Activated CD4-positive, alpha-beta T cell treated with anti-CD3 and anti-CD28 coated beads, Interleukin-2, amount 10 ng/mL, durations not matched to agents 24 days and 14 days (primary cell): ENCODE measurements at places on chromosomes 6 and 20. TPM values are rescaled to one million over a fixed set of nuclear protein-coding genes. Genes with fewer than 3 reads are reported as not detected.

DNA sequence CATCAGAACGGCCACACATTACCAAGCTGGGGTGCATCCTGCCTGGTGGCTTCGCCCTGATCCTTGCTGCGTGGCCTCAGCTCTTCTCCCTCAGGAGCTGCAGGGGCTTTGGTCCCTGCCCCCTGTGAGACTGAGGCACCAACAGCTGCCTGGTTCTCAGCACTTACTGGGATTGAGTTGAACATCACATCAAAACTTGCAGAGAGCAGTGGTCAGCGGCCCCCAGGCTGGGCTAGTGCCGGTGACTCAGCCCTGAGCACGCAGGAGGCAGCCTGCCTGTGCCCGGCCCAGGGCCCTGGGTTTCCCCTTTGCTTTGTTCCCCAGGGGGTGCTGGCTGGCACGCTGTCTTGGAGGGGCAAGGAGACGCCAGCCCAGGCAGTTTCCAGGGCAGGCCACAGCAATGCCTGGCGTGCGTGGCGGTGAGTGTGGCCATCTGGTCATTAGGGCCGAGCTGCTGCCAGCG is 63.3 kb downstream of the DLL1 start:
- no peak overlapping the region for H3K4me3 ChIP-seq
- H3K36me3 ChIP-seq = no peaks in the 10 kb centered on the region
- H3K4me1 ChIP-seq = no peaks in the 10 kb centered on the region

DNA sequence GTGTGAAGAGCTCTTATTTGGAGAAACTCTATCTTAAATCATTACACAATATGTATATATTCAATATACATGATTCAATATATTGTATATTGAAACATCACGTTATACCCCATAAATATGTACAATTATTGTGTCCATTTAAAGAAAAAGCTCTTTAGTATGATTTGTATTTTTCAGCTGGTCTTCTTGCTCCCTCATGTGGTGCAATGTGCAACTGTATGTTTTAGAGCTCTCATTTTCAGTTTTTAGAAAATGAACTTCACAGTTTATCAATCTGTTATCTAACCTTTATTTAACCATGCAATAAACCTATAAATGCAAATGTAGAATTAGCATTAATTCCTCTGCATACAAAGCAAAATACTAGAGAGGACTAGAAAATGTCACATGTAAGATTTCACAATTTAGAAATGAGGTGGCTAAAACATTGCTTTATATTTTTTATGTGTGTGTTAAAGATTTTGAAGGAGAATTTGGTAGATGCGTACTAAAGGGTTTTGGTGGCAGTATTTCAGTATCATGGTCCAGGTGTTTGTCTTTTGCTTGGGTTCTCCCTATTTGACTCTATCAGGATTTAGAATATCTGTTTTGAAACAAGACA is 167.1 kb downstream of the PHF3 start:
- no peak overlapping the region for H3K27ac ChIP-seq
- no peaks in the 10 kb centered on the region for H3K36me3 ChIP-seq
- no peak for DNase-seq
- H3K4me1 ChIP-seq = no peaks in the 10 kb centered on the region
- H3K27me3 ChIP-seq = no peaks in the 10 kb centered on the region
- no peak overlapping the region for H3K4me3 ChIP-seq

GRCh38 chr6:35495258-35496035 is 1.4 kb downstream of the TEAD3 start:
- H3K27ac ChIP-seq = no peak overlapping the region
- H3K4me1 ChIP-seq = peaks cover 15% of the 10 kb centered on the region

DNA sequence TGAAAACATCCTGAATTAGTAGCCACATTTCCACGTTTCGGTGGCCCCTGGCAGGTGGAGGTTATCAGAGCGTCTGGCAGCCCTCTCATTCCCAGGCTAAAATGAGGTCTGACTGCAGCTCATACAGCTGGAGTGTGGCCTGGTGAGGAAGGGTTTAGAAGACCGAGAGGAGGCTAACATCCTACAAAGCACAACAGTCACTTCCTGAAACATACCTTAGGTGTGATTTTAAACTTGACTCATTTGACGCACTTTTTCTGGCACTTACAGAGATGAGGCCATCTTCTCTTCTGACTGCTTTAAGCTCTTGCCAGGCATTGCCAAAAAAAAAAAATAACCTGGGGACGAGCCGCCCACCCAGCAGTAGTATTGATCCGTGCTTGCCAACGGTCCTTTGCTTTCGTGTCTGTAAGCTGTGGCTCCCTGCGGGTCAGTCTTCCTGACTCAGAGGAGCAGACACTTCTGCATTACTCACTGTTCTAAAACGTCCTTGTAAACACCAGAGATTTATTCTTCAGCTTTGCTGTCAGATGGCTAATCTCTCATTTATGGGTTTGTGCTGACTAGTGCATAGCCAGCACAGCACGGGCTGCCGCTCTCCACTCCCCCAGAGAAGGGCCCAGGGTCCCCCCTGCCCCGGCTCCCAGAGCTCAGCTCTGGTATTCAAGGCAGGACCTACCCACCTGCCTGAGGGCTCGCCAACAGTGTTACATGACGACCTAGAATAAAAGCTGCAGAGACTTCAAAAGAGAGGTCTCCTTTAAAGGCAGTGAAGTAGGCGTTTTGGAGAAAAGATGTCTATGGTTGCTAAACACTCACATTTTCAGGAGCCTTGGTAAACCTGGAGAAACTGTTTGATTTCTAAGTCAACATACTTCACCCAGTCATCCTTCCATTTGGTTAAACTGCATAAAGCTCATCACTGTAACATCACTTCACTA is 78.5 kb upstream of the FRMD1 start:
- H3K27me3 ChIP-seq = peaks cover 2% of the 10 kb centered on the region
- no peak for DNase-seq
- H3K4me1 ChIP-seq = no peaks in the 10 kb centered on the region
- no peak overlapping the region for H3K4me3 ChIP-seq
- H3K27ac ChIP-seq = no peak overlapping the region

GRCh38 chr6:120320481-120321162 is 971.1 kb upstream of the MAN1A1 start:
- H3K27ac ChIP-seq = no peak overlapping the region
- no peaks in the 10 kb centered on the region for H3K36me3 ChIP-seq
- no peak overlapping the region for H3K4me3 ChIP-seq
- DNase-seq = no peak
- H3K4me1 ChIP-seq = no peaks in the 10 kb centered on the region

GRCh38 chr6:128836761-128837160 is 46.2 kb upstream of the LAMA2 start:
- no peak for DNase-seq
- H3K4me3 ChIP-seq = no peak overlapping the region
- H3K27me3 ChIP-seq = no peaks in the 10 kb centered on the region

GRCh38 chr6:7234547-7234946 is 78.5 kb downstream of the SSR1 start:
- H3K36me3 ChIP-seq = peaks cover 35% of the 10 kb centered on the region
- DNase-seq = no peak
- H3K4me3 ChIP-seq = no peak overlapping the region
- no peak overlapping the region for H3K27ac ChIP-seq
- H3K4me1 ChIP-seq = peaks cover 13% of the 10 kb centered on the region

DNA sequence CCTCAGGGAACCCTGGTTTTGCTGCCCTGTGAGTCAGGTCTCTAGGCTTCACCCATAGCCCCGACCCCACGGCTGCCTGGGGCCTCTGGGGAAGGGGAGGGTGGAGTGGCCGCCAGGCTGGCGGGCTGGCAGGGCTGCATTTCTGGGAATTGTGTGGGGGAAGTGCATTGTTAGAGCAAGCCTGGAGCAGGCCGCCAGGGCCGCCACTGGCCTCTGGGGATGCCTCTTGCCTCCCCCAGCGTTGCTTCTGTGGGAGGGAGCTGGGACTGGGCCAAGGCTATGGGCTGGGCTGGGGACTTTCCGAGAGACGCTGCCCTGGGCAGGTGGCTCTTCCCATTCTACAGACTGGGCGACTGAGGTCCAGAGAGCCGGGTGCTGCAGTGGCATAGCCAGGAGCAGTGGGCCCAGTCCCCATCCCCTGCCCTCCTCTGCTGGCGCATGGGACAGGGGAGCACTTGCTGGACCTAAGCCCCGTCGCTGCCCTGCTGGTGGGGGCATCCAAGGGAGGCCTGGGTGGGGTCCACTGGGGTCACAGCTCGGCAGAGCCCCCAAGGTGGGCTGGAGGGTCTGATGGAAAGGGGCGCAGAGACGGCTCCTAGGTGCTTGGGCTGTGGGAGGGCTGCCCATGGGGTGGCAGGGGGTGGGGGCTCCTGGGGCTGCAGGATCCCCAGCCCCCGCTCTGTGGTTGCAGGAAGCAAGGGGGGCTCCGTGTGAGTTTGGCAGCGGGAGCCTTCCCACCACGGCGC is 6.6 kb upstream of the SOX18 start:
- H3K27ac ChIP-seq = no peak overlapping the region
- no peak for DNase-seq

DNA sequence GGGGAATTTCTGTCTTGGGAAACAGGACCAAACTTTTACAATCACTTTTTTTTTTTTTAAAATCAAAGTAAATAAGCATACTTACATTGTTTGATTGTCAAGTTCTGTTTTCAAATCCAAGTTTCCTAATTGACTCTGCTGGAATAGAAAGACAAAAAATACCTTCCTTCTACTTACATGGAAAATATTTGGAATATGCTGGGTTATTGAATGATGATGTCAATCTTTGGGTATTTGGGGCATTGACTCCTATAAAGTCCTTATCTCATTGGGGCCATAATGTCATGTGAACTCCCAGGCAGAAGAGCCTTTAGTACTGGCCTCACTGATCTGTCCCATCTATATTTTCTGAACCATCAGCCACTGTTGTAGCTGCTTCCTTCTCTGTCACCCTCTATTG is 122.6 kb upstream of the NOX3 start:
- H3K36me3 ChIP-seq = no peaks in the 10 kb centered on the region
- no peak overlapping the region for H3K4me3 ChIP-seq
- H3K27me3 ChIP-seq = no peaks in the 10 kb centered on the region
- no peaks in the 10 kb centered on the region for H3K4me1 ChIP-seq

GRCh38 chr20:24034820-24035219 is 46.2 kb upstream of the GGTLC1 start:
- peaks cover 29% of the 10 kb centered on the region for H3K4me1 ChIP-seq
- H3K27me3 ChIP-seq = no peaks in the 10 kb centered on the region
- no peak for DNase-seq

DNA sequence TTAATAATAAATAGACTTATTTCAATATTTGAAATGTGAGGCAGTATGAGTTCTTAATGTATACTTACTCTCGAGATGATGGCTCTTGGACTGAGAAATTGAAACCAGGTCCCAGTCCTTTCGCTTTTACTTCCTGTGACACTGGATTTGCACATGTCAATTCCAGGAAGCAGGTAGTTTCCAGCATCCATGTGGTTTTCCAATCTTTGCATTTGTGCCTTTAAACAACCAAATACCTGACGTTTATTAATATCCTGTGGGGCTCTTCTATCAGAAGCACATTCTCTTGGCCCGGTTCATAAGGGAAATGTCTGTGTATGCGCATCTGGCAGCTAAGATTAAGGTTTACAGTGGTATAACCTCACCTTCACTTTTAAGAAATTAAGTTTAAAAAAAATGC is 13.1 kb downstream of the UTRN start:
- H3K27me3 ChIP-seq = peaks cover 6% of the 10 kb centered on the region
- H3K4me3 ChIP-seq = no peak overlapping the region
- no peak for DNase-seq

- H3K4me1 ChIP-seq = no peaks in the 10 kb centered on the region
- H3K27me3 ChIP-seq = peaks cover 3% of the 10 kb centered on the region
- DNase-seq = no peak
- no peak overlapping the region for H3K27ac ChIP-seq
- H3K36me3 ChIP-seq = no peaks in the 10 kb centered on the region
Measured at GRCh38 chr6:117306227-117306790, 41.0 kb downstream of the VGLL2 start.

DNA sequence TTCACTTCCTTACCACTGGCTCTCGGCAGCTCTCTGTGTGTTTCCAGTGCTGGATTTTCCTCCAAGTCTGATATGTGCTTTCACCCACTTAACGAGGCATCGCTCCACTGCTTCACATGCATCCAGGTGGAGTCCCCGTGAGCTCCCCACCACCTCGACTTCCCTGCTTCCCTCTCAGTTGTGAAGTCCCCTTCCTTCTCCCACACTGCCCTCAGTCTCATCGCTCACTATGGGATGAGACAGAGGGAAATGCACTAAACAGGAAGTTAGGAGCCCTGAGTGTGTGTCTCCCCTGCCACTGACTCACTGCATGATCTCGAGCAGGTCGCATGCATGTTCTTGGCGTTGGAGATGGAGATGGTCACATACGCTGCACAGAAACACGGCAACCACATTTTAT is 84.0 kb downstream of the MTHFD1L start:
- peaks cover 65% of the 10 kb centered on the region for H3K36me3 ChIP-seq
- H3K4me3 ChIP-seq = no peak overlapping the region

DNA sequence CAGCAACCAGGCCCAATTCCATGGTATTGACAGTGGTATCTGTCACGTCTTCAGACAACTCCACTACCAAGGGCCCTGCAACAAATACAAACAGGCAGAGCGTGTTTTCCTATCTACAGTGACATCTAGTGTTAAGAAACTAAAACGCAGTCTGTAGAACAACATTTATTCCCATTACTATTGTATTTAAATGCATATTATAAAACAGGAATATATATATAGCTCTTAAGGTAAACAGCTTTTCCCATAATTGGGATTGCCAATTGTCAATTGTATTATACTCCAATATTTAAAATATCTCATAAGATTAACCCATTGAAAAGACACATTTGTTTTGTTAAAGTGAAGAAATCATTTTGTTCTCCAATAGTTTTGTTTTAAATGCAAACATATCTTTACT is 97.2 kb downstream of the KIF16B start:
- H3K27me3 ChIP-seq = no peaks in the 10 kb centered on the region
- no peak overlapping the region for H3K4me3 ChIP-seq
- H3K36me3 ChIP-seq = no peaks in the 10 kb centered on the region
- DNase-seq = peak; percentile 60

- H3K4me1 ChIP-seq = no peaks in the 10 kb centered on the region
- H3K27ac ChIP-seq = no peak overlapping the region
- no peak overlapping the region for H3K4me3 ChIP-seq
- H3K27me3 ChIP-seq = no peaks in the 10 kb centered on the region
- H3K36me3 ChIP-seq = peaks cover 3% of the 10 kb centered on the region
Measured at GRCh38 chr6:20978151-20978614, 443.9 kb downstream of the CDKAL1 start.

DNA sequence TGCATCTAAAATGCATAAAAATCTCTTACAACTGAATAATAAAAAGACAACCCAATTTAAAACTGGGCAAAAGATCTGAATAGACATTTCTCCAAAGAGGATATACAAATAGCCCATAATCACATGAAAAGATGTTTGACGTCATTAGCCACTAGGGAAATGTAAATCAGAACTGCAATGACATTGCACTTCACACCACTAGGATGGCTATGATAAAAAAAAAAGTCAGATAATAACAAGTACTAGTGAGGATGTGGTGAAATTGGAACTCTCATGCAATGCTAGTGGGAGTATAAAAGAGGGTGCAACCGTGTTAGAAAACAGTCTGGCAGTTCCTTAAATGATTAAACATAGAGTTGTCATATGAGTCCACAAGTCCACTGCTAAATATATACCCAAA is 24.3 kb upstream of the TBX18 start:
- no peaks in the 10 kb centered on the region for H3K27me3 ChIP-seq
- no peak overlapping the region for H3K27ac ChIP-seq
- no peak overlapping the region for H3K4me3 ChIP-seq

Gene BLOC1S5
- total RNA-seq = 15.7 and 19.6 TPM in 2 replicates

Gene BANF2
- total RNA-seq = not detected in 2 replicates

Gene TMEM170B
- 0.72 and 0.73 TPM in 2 replicates for total RNA-seq

Gene ACTL10
- total RNA-seq = 3.7 TPM in 2 replicates

Gene SEMG1
- not detected in 2 replicates for total RNA-seq

Gene PTCHD4
- not detected in 2 replicates for total RNA-seq

Gene FAM217A
- not detected in 2 replicates for total RNA-seq

Gene HUS1B
- total RNA-seq = 2.1 and 3.3 TPM in 2 replicates

Gene OR2J3
- not detected in 2 replicates for total RNA-seq
